ENCODE measurements at places on chromosomes 2 and 18. TPM values are rescaled to one million over a fixed set of nuclear protein-coding genes. Genes with fewer than 3 reads are reported as not detected.
A peak's percentile ranks its signal among the peaks of the same experiment; 100 is the strongest.

TRMT61B gene
- 19.3 TPM for total RNA-seq

COX5B gene
- total RNA-seq, result 233 TPM

GRCh38 chr18:32735781-32736180 is 37.0 kb downstream of the KLHL14 start:
- H3K4me1 ChIP-seq, result no peaks in the 10 kb centered on the region
- H3K36me3 ChIP-seq, result no peaks in the 10 kb centered on the region
- H3K27me3 ChIP-seq, result no peaks in the 10 kb centered on the region
- DNase-seq, result no peak
- H3K4me3 ChIP-seq, result no peak overlapping the region
- H3K27ac ChIP-seq, result no peak overlapping the region

SERPINB12 gene
- not detected for total RNA-seq

DNA sequence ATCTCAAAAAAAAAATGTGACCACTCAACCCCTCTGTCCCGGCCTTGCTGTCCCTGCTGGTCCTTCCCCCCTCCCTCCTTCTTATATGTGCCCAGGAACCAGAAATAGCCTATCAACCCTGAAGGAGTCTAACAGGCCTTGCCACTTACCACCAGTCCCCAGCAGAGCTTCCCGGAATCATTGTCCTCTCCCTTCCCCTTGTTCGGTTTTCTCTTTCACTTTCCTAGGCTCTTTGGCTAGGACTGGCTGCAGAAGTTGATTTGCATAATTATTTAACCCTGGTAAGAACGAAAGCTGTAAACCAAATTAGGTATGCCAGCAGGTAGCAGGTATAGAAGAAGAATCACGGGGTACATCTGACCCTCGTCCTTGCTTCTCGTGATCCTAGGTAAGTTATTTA is 72.6 kb upstream of the ZNF532 start:
- no peaks in the 10 kb centered on the region for H3K4me1 ChIP-seq
- no peaks in the 10 kb centered on the region for H3K36me3 ChIP-seq
- no peak overlapping the region for H3K4me3 ChIP-seq

- no peak overlapping the region for H3K27ac ChIP-seq
- H3K36me3 ChIP-seq, result peaks cover 5% of the 10 kb centered on the region
- no peak overlapping the region for H3K4me3 ChIP-seq
- DNase-seq, result peak; percentile 9
- H3K4me1 ChIP-seq, result no peaks in the 10 kb centered on the region
- no peaks in the 10 kb centered on the region for H3K27me3 ChIP-seq
These were observed 112.7 kb upstream of the TACR1 start for GRCh38 chr2:75311993-75312392.

GRCh38 chr2:191345788-191346187 is 100.6 kb downstream of the MYO1B start:
- H3K27me3 ChIP-seq, result no peaks in the 10 kb centered on the region
- H3K4me3 ChIP-seq, result no peak overlapping the region
- H3K4me1 ChIP-seq, result no peaks in the 10 kb centered on the region
- no peak for DNase-seq

DNA sequence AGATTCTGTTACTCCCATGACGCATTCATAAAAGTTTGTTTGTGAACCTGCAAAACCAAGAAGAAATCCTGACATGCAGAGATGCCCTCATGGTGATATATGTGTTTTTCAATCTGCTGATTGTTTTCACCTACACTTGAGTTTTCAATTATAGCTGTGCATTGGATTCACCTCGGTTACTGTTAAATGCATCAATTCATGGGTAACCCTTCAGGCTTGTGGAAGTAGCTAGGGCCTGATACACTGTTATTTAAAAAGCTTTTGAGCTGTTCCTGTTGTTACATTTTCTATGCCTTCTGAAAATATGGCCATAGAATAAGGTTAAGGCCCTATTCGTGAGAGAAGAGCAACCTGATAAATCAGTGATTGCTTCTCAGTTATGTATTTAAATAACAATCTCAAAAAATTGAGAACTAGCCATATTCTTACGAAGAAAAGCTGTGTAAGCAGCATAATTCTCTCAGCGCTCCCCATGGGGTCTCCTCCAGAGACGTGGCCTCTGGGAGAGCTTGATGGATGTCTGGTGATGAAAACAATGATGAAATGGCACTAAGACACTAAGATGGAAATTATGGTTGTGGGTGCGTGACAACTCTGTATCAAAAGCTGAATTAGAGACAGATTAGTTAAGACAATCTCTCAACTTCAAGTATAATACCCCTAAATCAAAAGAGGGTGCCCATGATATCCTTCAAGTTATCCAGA is 60.5 kb downstream of the RIT2 start:
- H3K27me3 ChIP-seq, result no peaks in the 10 kb centered on the region
- DNase-seq, result no peak
- no peaks in the 10 kb centered on the region for H3K36me3 ChIP-seq
- H3K27ac ChIP-seq, result no peak overlapping the region
- H3K4me3 ChIP-seq, result no peak overlapping the region
- H3K4me1 ChIP-seq, result no peaks in the 10 kb centered on the region

ASB18 gene
- not detected for total RNA-seq

GRCh38 chr18:3118195-3119010 is 101.4 kb downstream of the MYOM1 start:
- H3K27ac ChIP-seq, result no peak overlapping the region
- no peaks in the 10 kb centered on the region for H3K4me1 ChIP-seq
- H3K4me3 ChIP-seq, result no peak overlapping the region

- no peak for DNase-seq
- no peaks in the 10 kb centered on the region for H3K4me1 ChIP-seq
- H3K36me3 ChIP-seq, result no peaks in the 10 kb centered on the region
- no peak overlapping the region for H3K27ac ChIP-seq
- no peak overlapping the region for H3K4me3 ChIP-seq
These were observed 149.7 kb upstream of the CAPN13 start for GRCh38 chr2:30956995-30957394.

- H3K27me3 ChIP-seq, result no peaks in the 10 kb centered on the region
- peaks cover 5% of the 10 kb centered on the region for H3K4me1 ChIP-seq
- H3K27ac ChIP-seq, result no peak overlapping the region
- no peaks in the 10 kb centered on the region for H3K36me3 ChIP-seq
- no peak for DNase-seq
- H3K4me3 ChIP-seq, result no peak overlapping the region
These were observed 17.7 kb upstream of the NFE2L2 start for GRCh38 chr2:177282181-177282641.

C1QL2 gene
- total RNA-seq, result not detected

UGT1A4 gene
- not detected for total RNA-seq

- DNase-seq, result no peak
- H3K4me3 ChIP-seq, result no peak overlapping the region
- no peak overlapping the region for H3K27ac ChIP-seq
These were observed 41.2 kb downstream of the COL3A1 start for GRCh38 chr2:189015359-189015758.

- no peak overlapping the region for H3K27ac ChIP-seq
- H3K36me3 ChIP-seq, result no peaks in the 10 kb centered on the region
- DNase-seq, result no peak
- no peak overlapping the region for H3K4me3 ChIP-seq
- H3K4me1 ChIP-seq, result no peaks in the 10 kb centered on the region
These were observed 190.2 kb downstream of the TFCP2L1 start for GRCh38 chr2:121094845-121095244.

GRCh38 chr18:27735117-27735516 is 441.8 kb downstream of the CDH2 start:
- H3K4me3 ChIP-seq, result no peak overlapping the region
- no peak for DNase-seq
- H3K4me1 ChIP-seq, result no peaks in the 10 kb centered on the region
- no peaks in the 10 kb centered on the region for H3K27me3 ChIP-seq

GRCh38 chr2:133608291-133608690 is 40.0 kb upstream of the NCKAP5 start:
- H3K27me3 ChIP-seq, result peaks cover 2% of the 10 kb centered on the region
- no peak overlapping the region for H3K4me3 ChIP-seq
- DNase-seq, result no peak
- no peak overlapping the region for H3K27ac ChIP-seq

HOXD8 gene
- not detected for total RNA-seq

GRCh38 chr18:27467073-27467472 is 282.0 kb upstream of the CHST9 start:
- H3K4me1 ChIP-seq, result no peaks in the 10 kb centered on the region
- H3K4me3 ChIP-seq, result no peak overlapping the region
- H3K36me3 ChIP-seq, result no peaks in the 10 kb centered on the region
- DNase-seq, result no peak
- H3K27ac ChIP-seq, result no peak overlapping the region

CD207 gene
- not detected for total RNA-seq

DNA sequence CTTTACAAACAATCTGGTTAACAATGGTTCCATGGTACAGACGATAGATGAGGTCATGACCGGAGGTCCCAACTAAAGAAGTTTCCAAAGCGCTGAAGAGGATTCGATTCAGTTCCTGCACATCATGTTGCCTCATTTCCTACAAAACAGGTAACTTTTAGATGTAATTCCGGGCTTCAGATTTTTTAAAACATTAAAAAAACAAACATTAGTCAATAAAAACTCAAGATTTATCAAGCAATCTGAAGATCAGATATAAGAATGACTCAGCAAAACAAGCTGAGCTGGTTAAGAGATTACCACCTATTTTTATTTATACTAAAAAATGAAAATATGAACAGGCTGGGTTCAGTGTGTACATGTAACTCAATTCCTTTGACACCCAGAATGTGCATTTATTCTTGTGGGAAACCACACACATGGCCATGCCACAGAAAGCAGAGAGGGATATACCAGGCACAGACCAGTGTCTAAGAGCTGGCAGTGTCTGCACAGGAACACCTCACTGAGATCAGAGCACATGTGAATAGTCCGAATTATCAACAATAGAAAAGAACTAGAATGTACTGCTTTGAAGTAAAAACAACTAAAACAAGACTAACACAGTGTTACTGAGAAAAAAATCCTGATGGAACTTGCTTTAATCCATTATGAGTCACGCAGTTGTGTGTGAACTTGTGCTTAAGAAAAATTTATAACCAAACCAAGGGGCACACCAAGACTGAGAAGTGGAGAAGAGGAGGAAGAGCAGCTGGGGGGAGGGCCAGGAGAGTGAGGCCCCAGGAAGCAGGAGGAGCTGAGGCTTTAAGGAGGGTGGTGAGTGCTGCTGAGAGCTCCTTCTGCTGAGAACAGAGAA is 9.5 kb downstream of the USP40 start:
- peaks cover 5% of the 10 kb centered on the region for H3K36me3 ChIP-seq
- H3K27ac ChIP-seq, result peak overlapping the region; percentile 55
- no peaks in the 10 kb centered on the region for H3K27me3 ChIP-seq
- DNase-seq, result no peak

GRCh38 chr2:104040771-104041170 is 813.1 kb upstream of the POU3F3 start:
- H3K36me3 ChIP-seq, result no peaks in the 10 kb centered on the region
- H3K27ac ChIP-seq, result no peak overlapping the region
- no peak overlapping the region for H3K4me3 ChIP-seq

- peaks cover 9% of the 10 kb centered on the region for H3K27me3 ChIP-seq
- no peak overlapping the region for H3K4me3 ChIP-seq
- H3K4me1 ChIP-seq, result no peaks in the 10 kb centered on the region
- H3K27ac ChIP-seq, result no peak overlapping the region
These were observed 38.5 kb downstream of the UPP2 start for GRCh38 chr2:158140201-158140600.

- H3K27ac ChIP-seq, result no peak overlapping the region
- H3K4me1 ChIP-seq, result no peaks in the 10 kb centered on the region
- no peaks in the 10 kb centered on the region for H3K27me3 ChIP-seq
- no peaks in the 10 kb centered on the region for H3K36me3 ChIP-seq
These were observed 15.3 kb downstream of the CAPN10 start for GRCh38 chr2:240601831-240602160.

DNA sequence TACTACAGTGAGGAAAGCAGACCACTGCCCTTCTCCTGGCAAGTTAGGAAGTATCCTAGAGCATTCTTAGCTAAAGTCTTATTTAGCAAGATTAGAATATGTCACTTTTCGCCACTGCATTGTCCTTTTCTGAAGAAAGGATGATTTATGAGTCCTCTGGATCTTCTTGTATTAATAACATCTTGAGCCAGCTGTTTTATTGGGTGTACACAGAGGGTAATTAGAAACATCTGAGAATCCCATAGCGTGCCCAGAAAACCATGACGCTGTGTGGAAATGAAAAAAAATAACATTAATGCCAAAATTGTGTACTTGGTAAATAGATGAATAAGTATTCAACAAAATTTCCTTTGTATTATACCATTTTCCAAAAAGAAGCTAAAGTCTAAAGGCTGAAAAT is 198.7 kb downstream of the LTBP1 start:
- no peaks in the 10 kb centered on the region for H3K4me1 ChIP-seq
- no peaks in the 10 kb centered on the region for H3K36me3 ChIP-seq
- DNase-seq, result no peak
- no peak overlapping the region for H3K27ac ChIP-seq

DNA sequence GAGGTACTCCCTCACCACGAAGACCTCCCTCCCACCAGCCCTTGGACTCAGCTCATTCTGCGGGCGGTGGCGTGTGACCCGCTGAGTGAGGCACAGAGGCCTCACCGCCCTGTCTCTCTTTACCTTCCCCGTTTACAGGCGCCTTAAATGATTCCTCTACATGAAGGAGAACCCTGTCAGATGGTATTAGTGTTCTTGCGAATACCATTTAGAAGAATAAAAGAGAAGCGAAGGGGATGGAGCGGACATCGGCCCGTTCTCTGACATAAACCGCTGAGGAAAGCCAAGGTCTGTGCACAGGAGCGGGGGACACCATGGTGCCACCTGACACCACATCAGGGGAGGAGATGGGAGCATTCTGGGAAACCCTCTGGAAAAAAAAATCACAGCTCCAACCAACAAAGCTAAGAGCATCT is 179.8 kb downstream of the HDAC4 start:
- H3K36me3 ChIP-seq, result peaks cover 1% of the 10 kb centered on the region
- no peaks in the 10 kb centered on the region for H3K27me3 ChIP-seq
- H3K4me3 ChIP-seq, result no peak overlapping the region
- H3K27ac ChIP-seq, result peak overlapping the region; percentile 86
- H3K4me1 ChIP-seq, result peaks cover 69% of the 10 kb centered on the region

NETO1 gene
- not detected for total RNA-seq

GRCh38 chr18:21316296-21316695 is 74.3 kb downstream of the GREB1L start:
- H3K27ac ChIP-seq, result no peak overlapping the region
- no peaks in the 10 kb centered on the region for H3K36me3 ChIP-seq
- H3K27me3 ChIP-seq, result peaks cover 2% of the 10 kb centered on the region
- H3K4me1 ChIP-seq, result no peaks in the 10 kb centered on the region
- no peak for DNase-seq

GRCh38 chr2:193580176-193580950 is 1385.6 kb upstream of the TMEFF2 start:
- H3K4me1 ChIP-seq, result no peaks in the 10 kb centered on the region
- H3K27ac ChIP-seq, result no peak overlapping the region
- H3K36me3 ChIP-seq, result no peaks in the 10 kb centered on the region
- H3K27me3 ChIP-seq, result no peaks in the 10 kb centered on the region

All from activated CD8-positive, alpha-beta T cell treated with anti-CD3 and anti-CD28 coated beads for 36 hours (primary cell).